ENCODE measurements at places on chromosomes 7 and 10. TPM values are rescaled to one million over a fixed set of nuclear protein-coding genes. Genes with fewer than 3 reads are reported as not detected.

HMX2 gene
- total RNA-seq, result not detected

CLRN3 gene
- total RNA-seq, result not detected

FKBP6 gene
- not detected for total RNA-seq

ZC3HAV1L gene
- 9.3 TPM for total RNA-seq

FEZF1 gene
- total RNA-seq, result not detected

EVX1 gene
- total RNA-seq, result not detected

CHCHD1 gene
- total RNA-seq, result 61.4 TPM
